ENCODE measurements at places on chromosomes 12 and 14. TPM values are rescaled to one million over a fixed set of nuclear protein-coding genes. Genes with fewer than 3 reads are reported as not detected.

The PLXNC1 gene
- total RNA-seq, result 38.7 TPM

The STX2 gene
- total RNA-seq, result 19.5 TPM

The SERPINA10 gene
- not detected for total RNA-seq

The ABCB9 gene
- 7.1 TPM for total RNA-seq

The RNFT2 gene
- total RNA-seq, result 7.5 TPM

The PDZRN4 gene
- total RNA-seq, result not detected
